ENCODE measurements at places on chromosomes 16 and 17.

- no peak for DNase-seq
Observed at GRCh38 chr16:78205506-78205905, 106.1 kb downstream of the WWOX start.

DNA sequence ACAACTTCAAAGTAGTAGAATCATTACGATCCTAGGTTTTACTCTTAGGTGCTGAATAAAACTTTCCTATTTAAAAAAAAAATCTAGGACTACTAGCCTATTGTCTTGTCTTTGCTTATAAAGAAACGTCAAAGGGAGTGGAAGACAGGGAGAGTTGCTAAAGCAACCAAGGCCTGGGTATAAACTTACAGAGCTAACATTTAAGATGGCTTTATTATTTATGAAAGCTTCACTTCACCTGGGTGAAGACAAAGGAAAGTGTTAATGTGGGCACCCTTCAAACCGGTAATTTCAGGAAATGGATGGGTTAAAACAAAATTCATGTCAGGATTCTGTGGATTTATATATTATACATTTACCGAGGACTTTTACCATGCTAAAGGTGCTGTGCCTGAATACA, 2.5 kb downstream of the DUSP14 start:
- DNase-seq = no peak

DNA sequence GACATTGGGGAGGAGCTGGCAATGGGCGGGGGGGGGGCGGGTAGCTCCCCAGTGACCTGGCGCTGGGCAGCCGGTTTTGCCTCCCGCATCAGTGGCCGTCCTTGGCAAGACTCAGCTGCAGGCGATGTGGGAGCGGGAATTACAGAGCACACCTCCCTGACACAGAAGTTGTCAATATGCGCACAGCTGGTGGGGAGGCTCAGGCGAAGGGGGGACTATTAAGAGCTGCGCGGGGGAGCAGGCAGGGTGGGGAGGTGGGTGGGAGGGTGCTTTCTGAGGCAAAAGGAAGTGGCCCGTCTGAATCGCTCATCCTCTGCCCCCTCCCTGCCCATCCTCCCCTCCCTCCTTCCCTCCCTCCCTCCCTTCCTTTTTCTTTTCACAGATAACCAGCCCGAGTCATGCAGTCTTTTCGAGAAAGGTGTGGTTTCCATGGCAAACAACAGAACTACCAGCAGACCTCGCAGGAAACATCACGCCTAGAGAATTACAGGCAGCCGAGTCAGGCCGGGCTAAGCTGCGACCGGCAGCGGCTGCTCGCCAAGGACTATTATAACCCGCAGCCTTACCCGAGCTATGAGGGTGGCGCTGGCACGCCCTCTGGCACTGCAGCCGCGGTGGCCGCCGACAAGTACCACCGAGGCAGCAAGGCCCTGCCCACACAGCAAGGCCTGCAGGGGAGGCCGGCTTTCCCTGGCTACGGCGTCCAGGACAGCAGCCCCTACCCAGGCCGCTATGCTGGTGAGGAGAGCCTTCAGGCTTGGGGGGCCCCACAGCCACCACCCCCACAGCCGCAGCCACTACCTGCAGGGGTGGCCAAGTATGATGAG, 44.0 kb downstream of the SREBF1 start:
- DNase-seq = no peak

GRCh38 chr17:82570277-82570676, 50.7 kb downstream of the FOXK2 start:
- DNase-seq = no peak

- DNase-seq = no peak
Observed at GRCh38 chr17:70375406-70375805, 206.1 kb downstream of the KCNJ2 start.

GRCh38 chr16:73016488-73016830, 31.5 kb downstream of the ZFHX3 start:
- no peak for DNase-seq

GRCh38 chr17:62781831-62782251, 26.3 kb downstream of the MARCHF10 start:
- no peak for DNase-seq

GRCh38 chr16:10188236-10188635, 6.0 kb upstream of the GRIN2A start:
- DNase-seq = no peak

- DNase-seq = no peak
Observed at GRCh38 chr17:63634163-63634562, 11.9 kb downstream of the MAP3K3 start.

- DNase-seq = no peak
Observed at GRCh38 chr16:88759245-88759975, 25.6 kb downstream of the PIEZO1 start.

DNA sequence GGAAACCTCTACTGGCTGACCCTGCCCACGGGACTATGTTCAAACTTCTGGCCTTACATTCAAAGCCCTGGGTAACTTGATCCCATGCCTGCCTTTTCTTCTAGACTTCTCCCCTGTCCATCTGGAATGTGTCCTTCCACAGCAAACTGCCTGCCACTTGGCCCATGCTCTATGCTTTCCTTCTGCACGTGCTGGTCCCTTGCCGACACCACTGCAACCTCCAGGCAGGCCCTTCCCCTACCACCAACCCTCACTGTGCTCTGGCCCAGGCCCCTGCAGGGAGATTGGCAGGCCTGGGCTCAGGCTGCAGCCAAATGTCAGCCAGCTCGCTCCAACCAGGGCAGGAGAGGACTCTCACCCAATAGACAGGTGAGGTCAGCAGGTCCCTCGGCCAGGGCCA, 11.0 kb downstream of the HSD11B2 start:
- DNase-seq = no peak

GRCh38 chr17:28480799-28481571, 7.5 kb downstream of the SLC13A2 start:
- no peak for DNase-seq

DNA sequence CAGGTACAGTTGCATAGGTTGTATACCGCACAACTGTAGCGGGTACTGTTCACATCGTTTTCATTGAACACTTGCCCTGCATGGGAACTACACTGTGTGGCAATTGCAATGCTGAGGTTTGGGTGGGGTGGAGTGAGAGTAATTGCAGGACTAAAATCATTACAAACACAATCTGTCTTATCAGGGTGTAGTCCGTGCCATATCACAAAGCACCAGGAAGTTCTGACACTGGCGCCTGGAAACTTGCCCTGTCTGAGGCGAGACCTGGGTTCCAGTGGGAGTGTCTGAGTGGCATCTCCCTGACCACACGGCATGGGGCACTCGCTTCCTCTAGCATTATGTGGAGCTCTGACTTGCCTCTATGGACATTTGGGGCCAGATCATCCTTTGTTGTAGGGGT, 153.4 kb downstream of the RGS9 start:
- DNase-seq = no peak

GRCh38 chr17:64920026-64920418, 744 bp upstream of the LRRC37A3 start:
- DNase-seq = no peak

- no peak for DNase-seq
Observed at GRCh38 chr16:56815721-56816120, 49.3 kb upstream of the SLC12A3 start.

GRCh38 chr17:18951941-18952842, at the start of gene SLC5A10:
Gene SLC5A10, plus strand, starts transcription at chr17:18952165. Its CDS starts 41 bp downstream, at chr17:18952206.
- no peak for DNase-seq

DNA sequence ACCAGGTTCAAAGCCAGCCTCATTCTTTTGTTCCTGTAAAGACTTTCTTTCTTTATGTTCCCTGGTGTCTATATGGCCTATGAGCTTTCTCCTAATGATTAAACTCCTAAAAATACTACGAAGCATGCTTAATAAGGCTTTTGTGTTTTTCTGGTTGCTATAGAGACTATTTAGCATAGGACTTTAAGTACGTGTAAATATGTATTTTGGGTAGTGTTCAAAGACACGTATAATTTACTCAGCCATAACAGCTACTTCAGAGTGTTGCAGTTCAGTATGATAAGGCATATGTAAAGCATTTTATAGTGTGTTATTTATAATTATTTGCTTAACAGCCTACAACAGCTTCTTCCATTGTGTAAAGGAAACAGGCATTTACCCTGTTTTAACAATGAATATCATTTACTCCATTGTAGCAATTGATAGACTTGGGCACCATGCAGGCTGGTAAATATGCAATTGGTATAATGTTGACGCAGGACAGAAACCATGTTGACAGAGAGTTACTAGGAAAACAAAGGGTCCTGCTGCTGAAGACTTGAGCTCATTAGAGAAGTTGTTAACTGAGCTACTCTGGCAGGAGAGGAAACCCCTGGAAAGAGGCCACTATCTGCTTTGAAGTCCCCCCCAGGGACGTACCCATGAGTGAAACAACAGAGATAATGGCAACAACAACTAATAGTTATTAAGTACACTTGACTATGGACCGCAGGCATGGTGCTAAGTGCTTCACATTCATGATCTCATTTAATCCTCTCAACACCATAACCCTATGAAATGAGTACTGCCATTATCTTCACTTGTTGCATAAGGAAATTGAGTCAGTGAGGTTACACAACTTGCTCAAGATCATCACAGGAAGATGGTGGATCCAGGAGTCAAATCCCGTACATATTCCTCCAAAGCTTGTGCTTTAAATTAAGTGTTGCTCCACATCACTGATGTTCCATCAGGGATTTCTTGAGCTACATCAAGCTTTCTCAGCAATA, 342.2 kb upstream of the DYNLRB2 start:
- DNase-seq = no peak

- no peak for DNase-seq
Observed at GRCh38 chr16:50151756-50152155, 1.4 kb upstream of the TENT4B start.

DNA sequence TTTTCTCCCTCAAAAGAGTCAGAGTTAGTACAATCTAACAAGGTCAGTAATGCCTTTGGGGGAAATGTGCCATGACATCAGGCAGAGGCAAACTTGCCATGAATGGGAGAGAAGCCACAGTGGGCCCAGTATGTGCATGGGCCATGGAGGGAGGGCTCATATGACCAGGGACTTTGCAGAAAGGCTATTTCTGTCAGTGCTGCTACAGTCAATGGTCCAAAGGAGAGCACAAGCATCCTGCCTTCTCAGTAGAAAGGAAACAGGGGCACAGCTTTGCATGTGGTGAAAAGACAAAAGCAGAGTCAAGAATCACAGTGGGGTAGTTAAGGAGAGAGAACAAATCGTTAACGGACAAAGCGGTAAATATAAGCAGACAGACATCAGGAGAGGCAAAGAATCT, 11.2 kb upstream of the CORO6 start:
- DNase-seq = no peak
